ENCODE measurements at places on chromosomes 1 and 21.

DNA sequence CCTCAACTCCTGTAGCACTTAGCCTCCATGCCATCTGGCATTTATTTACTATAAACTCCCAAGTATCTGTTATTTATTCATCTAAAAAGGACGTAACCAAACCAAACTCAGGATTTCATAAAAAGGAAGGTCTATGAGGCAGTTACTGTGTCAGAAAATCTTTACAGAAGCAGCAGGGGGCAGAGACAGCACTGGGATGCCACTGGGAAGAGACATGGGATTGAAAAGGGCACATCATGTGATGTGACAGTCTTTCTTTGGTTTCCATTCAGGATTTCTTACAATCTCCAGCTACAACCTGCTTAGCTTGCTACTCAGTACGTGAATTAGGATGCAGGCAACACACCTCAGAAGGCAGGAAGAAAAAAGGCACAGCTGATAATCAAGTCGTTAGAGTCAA, 31.2 kb downstream of the SPRTN start:
- no peak for DNase-seq

DNA sequence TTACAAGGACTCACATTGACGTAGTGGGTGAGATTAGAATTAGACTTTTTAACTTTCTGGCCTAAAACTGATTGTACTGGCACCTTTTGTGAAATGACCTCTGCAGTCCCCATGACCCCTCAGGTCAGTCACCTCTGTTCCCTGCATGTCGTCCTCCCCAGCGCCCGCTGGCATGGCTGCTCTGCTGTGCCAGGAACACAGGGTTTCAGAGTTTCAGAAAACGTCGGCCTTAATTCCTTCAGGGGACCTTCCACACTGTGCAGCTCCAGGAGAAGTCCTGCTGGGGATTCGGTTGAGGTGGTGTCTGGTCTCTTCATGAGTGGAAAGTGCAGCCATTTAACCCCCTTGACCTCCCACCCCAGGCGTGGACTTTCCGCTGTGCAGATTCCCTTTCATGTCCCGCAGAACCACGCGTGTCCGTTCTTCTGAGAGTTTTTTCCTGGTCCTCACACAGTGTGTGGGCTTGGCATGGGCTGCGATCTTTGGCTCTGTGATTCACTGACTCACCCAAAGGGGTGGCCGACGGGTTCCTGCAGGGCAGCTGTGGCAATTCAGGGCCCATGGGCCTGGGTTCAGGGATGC, 158.4 kb upstream of the COL6A1 start:
- DNase-seq, result no peak

GRCh38 chr1:31383967-31384366, 11.1 kb upstream of the FABP3 start:
- DNase-seq, result no peak

GRCh38 chr1:5373281-5373680, 618.9 kb downstream of the NPHP4 start:
- DNase-seq, result no peak

DNA sequence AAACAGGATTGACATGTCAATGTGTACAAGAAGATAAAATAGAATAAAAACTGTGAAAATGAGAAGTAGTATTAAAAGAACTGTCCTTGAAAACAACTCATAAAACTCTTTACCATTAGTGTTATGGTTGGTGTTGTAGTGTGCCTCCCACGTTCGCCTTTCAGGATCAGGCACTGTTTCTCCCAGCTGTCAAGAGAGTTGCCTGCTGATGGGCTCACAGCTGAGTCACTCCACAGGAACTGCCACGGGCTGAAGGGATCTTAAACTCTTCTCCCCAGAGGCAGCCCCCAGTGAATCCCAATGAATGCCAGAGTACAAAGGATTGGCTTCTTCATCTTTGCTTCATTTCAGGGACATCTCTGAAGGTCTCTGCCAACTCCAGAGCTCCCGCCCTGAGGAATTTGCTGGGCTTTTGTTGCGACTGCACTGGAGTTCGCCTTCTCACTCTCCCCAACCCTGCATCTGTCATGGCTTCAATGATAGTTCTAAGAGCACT, 119.6 kb downstream of the ADGRL2 start:
- DNase-seq, result peak; percentile 2

DNA sequence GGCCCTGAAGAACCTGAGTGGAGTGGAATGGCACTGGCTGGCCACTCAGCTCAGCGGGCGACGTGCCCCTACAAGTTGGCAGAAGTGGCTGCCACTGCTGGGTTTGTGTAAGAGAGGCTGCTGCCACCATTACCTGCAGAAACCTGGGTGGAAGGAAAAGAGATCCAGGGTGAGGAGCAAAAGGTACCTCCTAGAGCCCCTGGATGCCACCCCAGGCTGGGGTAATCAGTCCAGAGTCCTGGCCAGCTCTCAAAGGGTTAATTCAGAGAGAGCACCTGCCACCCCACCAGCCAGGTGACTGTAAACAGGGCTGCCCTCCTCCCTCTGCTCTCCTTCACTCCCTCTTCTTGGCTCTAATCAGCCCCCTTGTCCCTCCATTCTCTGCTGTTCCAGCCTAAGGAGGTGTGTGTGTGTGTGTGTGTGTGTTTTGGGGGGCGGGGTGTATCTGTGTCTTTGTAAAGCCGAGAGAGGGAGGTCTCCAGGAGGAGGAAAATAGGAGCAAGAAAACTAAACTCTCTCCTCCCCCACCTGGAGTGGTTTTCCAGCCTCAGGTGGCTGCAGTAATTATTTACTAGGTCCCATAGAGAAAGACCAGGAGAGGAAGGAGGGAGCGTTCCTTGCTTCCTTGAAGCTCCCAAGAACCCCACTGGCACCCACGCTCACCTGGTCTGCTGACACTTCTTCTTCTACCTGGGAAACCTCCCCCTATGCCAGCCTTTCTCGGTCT, 12.6 kb downstream of the TRIM46 start:
- DNase-seq, result no peak

Data from HFF-Myc (cell line).